ENCODE measurements at places on chromosomes 6 and 20. TPM values are rescaled to one million over a fixed set of nuclear protein-coding genes. Genes with fewer than 3 reads are reported as not detected.

The ADGRF1 gene
- total RNA-seq: 10.4 TPM

GRCh38 chr6:132733814-132734213 is 20.0 kb upstream of the VNN1 start:
- DNase-seq: no peak

- no peak for DNase-seq
Measured at GRCh38 chr6:108952776-108953486, 104.7 kb downstream of the ARMC2 start.

The RIMS1 gene
- total RNA-seq: 22.2 TPM

GRCh38 chr6:7171119-7171518 is 63.4 kb downstream of the RREB1 start:
- peak; percentile 44 for DNase-seq

GRCh38 chr6:138575257-138575656 is 76.0 kb upstream of the NHSL1 start:
- no peak for DNase-seq
